Glutamatergic neuron (in vitro differentiated cells): ENCODE measurements at places on chromosomes 2 and 18. TPM values are rescaled to one million over a fixed set of nuclear protein-coding genes. Genes with fewer than 3 reads are reported as not detected.

Gene CELF4
- 38.4 TPM for total RNA-seq

Gene HSBP1L1
- not detected for total RNA-seq

Gene ABCG5
- not detected for total RNA-seq

Gene EVX2
- total RNA-seq = 0.76 TPM

Gene PNPT1
- 21.0 TPM for total RNA-seq

Gene SERPINB10
- not detected for total RNA-seq

Gene ACTR3
- total RNA-seq = 154 TPM

Gene ACTR2
- 223 TPM for total RNA-seq

Gene EML6
- 0.91 TPM for total RNA-seq

Gene B3GNT7
- total RNA-seq = 0.27 TPM

Gene DYNAP
- not detected for total RNA-seq

Gene CTDSP1
- total RNA-seq = 9.7 TPM

Gene NAT8
- not detected for total RNA-seq

Gene OSBPL6
- 14.4 TPM for total RNA-seq

Gene ZNF236
- 21.0 TPM for total RNA-seq

Gene CACNB4
- total RNA-seq = 5.1 TPM

GRCh38 chr2:29129586-29130281 lies 14.5 kb downstream of the CLIP4 start:
- DNase-seq = no peak

DNA sequence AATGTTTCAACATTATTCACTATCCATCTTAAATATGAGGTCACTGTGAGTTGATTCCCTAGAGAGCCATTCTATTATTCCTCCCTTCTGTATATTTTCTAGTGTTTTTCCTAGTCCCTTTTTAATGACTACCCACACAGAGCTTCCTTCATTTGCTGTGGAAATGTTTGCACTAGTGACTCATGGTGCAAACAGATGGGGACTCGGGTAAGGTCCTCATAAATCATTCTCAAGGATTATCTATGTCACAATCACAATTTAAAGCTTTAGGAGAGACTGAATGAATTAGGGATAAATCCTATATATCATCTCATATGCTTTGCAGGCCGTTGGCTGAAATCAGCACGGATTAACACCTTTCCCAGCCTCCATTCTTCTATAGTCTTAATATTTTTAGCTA lies 159.6 kb downstream of the DCC start:
- DNase-seq = no peak

DNA sequence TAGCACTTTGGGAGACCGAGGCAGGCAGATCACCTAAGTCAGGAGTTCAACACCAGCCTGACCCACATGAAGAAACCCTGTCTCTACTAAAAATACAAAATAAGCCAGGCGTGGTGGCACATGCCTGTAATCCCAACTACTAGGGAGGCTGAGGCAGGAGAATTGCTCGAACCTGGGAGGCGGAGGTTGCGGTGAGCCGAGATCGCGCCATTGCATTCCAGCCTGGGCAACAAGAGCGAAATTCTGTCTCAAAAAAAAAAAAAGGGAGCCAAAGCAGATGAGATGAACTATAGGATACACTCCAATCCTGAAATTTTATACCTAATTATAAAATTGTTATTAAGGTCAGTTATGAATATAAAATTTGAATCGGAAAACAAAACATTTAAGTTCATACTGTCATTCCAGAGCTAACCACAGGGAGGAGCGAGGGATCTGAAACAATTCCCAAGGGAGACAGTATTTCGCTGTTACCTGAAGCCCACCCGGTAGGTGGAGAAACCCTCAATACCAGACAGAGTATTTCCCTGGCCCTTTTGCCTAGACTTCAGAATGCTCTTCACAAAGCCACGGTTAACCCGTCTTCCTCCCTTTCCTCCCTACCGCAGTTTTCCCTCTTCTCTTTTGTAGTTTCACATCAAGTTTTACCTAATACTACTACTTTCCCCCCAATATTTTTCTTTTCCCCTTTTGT lies 1.4 kb downstream of the PPM1G start:
- DNase-seq = no peak

GRCh38 chr18:1578505-1578904 lies 673.8 kb downstream of the ADCYAP1 start:
- no peak for DNase-seq

- DNase-seq = peak; percentile 80
These were observed 243.0 kb downstream of the CELF4 start for GRCh38 chr18:37322492-37323035.

- no peak for DNase-seq
These were observed 65.4 kb upstream of the TFCP2L1 start for GRCh38 chr2:121350402-121350775.

DNA sequence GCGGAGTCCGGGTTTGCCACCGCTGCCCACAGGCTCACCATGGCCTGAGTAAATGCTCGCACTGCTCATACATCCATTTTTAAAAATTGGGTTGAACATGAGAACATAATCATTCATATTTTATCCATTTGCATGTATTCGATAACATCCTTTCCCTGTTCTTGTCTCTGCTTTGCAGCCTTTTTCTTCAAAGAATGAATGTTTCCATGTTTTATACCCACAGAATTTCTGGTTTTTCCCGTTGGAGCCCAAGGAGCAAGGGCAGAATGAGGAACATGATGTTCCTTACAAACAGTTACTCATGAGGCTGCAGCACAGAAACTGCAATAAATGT lies 146.5 kb downstream of the CCDC74A start:
- no peak for DNase-seq

DNA sequence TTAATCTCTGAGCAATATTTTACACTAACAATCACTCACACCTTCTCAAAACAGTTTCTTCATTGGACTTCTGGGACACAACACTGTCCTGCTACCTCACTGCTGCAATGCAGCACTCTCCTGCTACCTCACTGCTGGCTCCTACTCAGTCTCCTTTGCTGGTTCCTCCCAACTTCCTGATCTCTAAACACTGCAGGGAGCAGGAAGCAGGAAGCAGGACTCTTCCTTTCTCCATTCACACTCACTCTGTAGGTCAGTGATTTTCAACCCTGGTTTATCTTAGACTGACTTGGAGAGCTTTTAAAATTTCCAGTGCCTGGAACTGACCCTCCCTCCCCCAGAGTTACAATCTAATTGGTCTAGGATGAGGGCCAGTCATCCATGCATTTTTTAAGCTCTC lies 243.4 kb upstream of the RBBP8 start:
- no peak for DNase-seq

GRCh38 chr2:7986431-7986830 lies 695.4 kb upstream of the ID2 start:
- no peak for DNase-seq

- DNase-seq = no peak
These were observed 32.6 kb downstream of the MTA3 start for GRCh38 chr2:42601076-42601475.

- DNase-seq = no peak
These were observed 185.9 kb upstream of the FOSL2 start for GRCh38 chr2:28206762-28207161.

- DNase-seq = no peak
These were observed 9.9 kb downstream of the DNMT3A start for GRCh38 chr2:25331686-25332365.
